HL-60 (cell line): ENCODE measurements at places on chromosomes 3 and 15.

- peak; percentile 28 for DNase-seq
Observed at GRCh38 chr3:128383316-128384235, 83.1 kb downstream of the DNAJB8 start.

DNA sequence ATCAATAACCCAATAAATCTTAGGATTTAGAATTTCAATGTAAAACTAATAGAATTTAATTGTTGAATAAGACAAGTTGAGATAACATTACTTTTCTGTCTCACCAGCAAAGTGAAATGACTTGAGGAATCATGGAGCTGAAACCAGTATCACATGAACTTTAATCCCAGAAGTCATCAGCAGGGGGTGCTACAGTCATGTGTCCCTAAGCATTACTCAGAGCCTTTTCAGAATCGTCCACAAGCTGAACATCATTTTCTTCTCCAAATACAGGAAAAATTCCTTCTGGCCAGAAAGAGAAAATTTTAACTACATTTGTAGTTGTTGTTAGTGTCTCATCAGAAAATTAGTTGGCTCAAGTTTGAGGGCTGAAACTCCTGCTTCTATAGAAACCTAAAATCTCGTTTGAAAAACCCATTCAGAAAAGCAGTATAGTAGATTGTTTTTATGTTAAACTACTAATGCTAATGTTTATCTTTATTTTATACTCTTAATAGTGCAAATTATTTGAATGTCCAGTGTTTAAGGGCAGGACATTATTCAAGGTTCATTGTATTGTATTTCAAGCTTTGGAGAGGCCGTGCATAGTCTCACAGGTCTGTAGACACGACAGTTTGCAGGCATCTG is 384.1 kb downstream of the PLOD2 start:
- peak; percentile 17 for DNase-seq

DNA sequence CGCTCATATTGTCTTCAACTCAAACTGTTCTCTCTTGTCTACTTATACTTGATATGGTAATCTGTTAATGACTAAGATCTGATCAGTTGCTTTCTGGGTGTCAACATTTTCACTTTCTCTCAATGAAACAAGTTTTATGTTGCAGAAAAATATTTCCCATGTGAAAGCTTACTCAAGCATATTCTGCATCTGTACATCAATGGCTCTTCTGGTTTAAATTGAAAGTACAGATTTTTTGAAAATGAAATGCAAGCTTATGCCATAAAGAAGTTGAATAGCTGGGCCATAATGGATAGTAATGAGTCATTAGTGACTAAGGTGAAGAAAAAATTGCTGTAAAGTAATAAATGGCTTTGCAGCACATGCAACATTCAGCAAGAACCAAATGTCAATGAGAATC is 140.7 kb downstream of the BCHE start:
- DNase-seq = no peak

- peak; percentile 90 for DNase-seq
Observed at GRCh38 chr3:195040094-195040493, 230.9 kb downstream of the XXYLT1 start.

- DNase-seq = no peak
Observed at GRCh38 chr15:87439090-87439489, 817.4 kb downstream of the NTRK3 start.

GRCh38 chr3:142968319-142969025 is 5.0 kb upstream of the PAQR9 start:
- DNase-seq = no peak

GRCh38 chr15:57589754-57590153 is 1.9 kb upstream of the MYZAP start:
- DNase-seq = no peak

DNA sequence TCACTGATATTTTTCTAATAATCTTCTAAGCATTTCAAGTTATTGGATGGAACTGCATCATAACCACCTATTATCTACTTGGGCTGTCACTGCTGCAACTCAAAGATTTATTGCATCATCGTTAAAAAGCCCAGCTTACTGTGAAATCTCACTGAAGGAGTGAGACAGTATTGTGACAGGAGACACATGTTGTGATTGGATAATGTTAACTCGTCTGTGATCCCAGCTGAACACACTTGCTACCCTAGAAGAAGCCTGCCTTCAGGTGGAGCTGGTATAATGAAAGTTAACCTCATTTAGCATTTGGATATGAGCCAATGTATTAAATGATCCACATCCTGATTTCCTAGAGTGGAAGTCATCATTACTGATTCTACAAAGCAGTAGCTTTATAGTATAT is 138.1 kb downstream of the MAP2K5 start:
- DNase-seq = no peak

- no peak for DNase-seq
Observed at GRCh38 chr3:179321668-179322285, 1.1 kb upstream of the ZNF639 start.

DNA sequence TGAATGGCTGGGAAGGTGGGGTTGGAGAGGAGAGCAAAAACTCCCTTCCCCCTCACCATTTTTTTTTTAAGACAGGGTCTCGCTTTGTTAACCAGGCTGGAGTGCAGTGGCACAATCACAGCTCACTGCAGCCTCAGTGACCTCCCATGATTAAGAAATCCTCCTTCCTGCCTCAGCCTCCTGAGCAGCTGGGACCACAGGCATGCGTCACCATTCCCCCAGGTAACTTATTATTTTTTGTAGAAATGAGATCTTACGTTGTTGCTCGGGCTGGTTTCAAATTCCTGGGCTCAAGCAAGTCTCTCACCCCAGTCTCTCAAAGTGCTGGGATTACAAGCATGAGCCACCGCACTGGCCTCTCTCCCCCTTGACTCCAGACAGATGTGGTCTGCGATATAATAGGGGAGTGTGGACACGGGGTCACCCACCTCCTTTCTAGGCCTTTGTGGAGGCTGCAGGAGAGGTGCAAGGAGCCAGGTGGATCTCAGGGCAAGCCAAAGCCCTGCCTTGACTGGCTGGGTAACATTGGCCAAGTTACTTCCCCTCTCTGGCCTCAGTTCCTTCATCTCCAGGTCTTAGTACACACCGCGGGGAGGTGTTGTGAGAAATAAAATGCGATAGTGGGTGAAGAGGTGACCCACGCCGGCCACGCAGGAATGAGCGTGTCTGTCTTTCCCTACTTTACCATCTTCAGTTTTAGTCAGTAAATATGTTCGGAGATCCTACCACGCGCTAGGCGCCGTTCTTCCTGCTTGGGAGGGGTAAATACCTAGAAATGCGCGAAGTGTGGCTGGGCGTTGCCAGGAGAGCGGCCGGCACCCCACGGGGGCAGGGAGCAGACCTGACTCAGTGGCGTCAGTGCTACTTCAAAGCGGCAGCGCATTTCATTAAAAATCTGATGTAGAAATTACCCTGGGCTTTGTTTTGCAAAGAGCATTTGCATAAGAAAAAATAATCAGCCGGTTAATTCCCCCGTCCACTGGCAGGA is 20.2 kb upstream of the CORO2B start:
- no peak for DNase-seq

DNA sequence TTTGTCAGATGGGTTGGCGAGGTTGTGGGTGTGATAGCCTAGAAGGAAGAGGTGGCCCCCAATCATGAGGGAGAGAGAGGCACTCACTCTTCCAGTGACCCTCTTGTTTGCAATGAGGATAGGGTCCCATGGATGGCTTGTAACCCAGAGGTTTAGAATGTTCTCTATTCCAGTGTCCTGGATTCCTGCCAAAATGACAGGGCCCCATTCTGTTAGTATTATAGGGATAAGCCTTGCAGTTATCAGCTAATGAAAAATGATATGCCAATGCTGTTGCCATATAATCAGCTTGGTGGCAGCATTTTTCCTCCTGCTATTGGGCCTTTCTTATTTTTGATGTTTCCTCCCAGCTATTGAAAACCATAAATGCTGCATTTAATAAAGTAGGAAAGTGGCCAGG is 23.3 kb upstream of the SENP7 start:
- DNase-seq = no peak

DNA sequence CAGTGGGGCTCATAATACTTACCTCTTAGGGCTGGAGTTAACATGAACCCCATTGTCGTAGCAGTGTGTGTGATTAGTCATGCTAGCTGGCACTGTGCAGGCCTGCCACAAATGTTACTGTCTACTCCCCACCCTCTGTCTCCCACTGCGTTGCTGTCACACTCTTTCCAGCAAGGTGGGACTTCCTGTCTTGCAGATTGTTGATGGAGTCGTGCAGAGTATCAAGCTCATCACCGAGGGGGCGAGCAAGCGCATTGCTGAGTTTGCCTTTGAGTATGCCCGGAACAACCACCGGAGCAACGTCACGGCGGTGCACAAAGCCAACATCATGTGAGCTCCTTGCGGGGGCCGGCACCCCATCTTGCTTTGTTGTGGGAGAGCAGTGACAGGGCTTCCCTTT is 12.9 kb downstream of the IDH3A start:
- no peak for DNase-seq
